Neural progenitor cell (in vitro differentiated cells): ENCODE measurements at places on chromosomes 7 and 10.

GRCh38 chr10:95562341-95562965, 1.3 kb upstream of the SORBS1 start:
- no peak for DNase-seq

GRCh38 chr10:119496273-119496672, 46.2 kb downstream of the RGS10 start:
- DNase-seq, result no peak

DNA sequence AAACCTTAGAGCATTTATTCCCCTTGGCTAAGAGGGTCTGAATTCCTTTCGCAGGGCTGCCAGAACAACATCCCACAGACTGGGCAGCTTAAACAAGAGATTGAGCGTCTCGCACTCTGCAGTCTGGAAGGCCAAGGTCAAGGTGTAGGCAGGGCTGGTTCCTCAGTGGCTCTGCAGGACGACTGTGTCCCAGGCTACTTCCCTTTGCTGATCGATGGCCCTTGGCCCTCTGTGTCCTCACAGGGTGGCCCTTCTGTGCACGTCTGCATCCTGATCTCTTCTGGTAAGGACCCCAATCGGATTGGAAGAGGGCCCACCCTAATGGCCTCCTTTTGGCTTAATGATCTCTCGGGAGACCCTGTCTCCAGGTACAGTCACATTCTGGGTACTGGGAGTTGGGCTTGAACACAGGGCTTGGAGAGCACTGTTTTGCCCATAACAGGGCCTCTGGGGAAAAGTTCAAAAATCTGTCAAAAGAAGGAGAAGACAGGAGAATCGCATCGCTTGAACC, 35.1 kb upstream of the DNAJB6 start:
- no peak for DNase-seq

GRCh38 chr7:95476904-95477594, 8.7 kb upstream of the ASB4 start:
- DNase-seq, result peak; percentile 85
